ENCODE measurements at places on chromosomes 7 and 10.

- no peak for DNase-seq
These were observed 414.2 kb upstream of the GALNT17 start for GRCh38 chr7:70717553-70718329.

- peak; percentile 49 for DNase-seq
These were observed 65.6 kb upstream of the PDGFA start for GRCh38 chr7:585229-585711.

- DNase-seq, result no peak
These were observed 2.3 kb downstream of the CALU start for GRCh38 chr7:128741491-128741890.

DNA sequence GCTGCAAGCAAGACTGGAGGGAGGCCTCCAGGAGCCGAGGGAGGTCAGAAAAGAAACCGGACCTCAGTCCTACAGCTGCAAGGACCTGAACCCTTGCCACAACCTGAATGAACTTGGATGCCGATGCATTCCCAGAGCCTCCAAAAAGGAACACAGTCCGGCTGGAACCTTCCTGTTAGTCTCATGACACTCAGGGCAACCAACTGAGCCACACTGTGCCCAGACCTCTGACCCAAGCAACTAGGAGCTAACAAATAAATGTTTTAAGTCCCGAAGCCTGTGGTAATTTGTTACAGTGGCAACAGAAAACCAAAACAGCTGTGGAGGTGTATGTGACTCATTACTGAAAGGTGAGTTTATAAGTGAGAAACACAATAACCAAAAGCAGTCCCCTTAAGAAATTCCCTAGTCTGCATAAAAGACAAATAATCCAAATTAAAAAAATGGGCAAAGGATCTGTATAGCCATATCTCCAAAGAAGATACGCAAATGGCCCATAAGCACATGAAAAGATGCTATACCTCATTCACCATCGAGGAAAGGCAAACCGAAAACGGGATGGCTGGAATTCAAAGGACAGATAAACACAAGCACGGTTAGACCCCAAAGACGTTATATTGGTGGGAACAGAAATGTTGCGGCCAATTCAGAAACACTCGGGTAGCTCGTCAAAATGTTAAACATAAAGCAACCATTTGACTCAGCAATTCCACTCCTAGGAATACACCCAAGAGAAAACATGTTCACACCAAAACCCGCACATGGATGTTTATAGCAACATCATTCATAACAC is 24.8 kb downstream of the GNA12 start:
- no peak for DNase-seq

DNA sequence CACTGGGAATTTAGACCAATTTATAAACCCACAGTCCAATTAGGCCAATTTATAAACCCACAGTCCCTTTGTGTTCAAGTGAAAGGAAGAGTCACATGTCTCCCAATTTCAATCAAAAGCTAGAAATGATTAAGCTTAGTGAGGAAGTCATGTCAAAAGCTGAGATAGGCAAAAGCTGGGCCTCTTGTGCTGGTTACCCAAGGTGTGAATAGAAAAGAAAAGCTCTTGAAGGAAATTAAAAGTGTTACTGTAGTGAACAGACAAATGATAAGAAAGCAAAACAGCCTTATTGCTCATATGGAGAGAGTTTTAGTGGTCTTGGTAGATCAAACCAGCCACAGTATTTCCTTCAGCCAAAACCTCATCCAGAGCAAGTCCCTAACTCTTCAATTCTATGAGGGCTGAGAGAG is 245.0 kb downstream of the HDAC9 start:
- no peak for DNase-seq

- DNase-seq, result no peak
These were observed 479.3 kb upstream of the PODXL start for GRCh38 chr7:132035517-132036362.

GRCh38 chr7:138396251-138397070 is 63.6 kb upstream of the TRIM24 start:
- DNase-seq, result no peak

DNA sequence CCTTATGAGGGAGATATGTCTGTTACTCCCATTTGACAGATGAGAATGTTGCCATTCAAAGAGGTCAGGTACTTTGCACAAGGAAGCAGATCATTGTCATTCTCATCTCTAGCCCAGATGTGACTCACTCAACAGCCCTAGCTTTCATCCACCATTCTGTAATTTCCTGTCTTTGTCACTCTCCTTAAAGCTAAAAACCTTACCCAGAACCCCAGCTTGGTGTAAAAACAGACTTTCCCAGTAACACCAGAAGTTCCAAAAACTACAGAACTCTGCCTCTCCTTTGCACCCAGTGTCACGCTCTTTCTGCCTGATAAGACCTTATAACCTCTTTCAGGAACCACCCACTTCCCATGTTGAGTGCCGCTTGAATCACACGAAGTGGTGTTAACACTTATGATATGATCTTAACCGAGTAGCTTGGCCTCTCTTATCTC is 89.1 kb upstream of the SP4 start:
- peak; percentile 7 for DNase-seq

- no peak for DNase-seq
These were observed 383.2 kb downstream of the TCERG1L start for GRCh38 chr10:130928306-130928705.

- no peak for DNase-seq
These were observed 244.8 kb downstream of the KCNMA1 start for GRCh38 chr10:77392851-77393250.

GRCh38 chr10:122060250-122060649 is 71.3 kb downstream of the TACC2 start:
- DNase-seq, result no peak

GRCh38 chr7:82263920-82264782 is 179.4 kb downstream of the CACNA2D1 start:
- DNase-seq, result no peak

DNA sequence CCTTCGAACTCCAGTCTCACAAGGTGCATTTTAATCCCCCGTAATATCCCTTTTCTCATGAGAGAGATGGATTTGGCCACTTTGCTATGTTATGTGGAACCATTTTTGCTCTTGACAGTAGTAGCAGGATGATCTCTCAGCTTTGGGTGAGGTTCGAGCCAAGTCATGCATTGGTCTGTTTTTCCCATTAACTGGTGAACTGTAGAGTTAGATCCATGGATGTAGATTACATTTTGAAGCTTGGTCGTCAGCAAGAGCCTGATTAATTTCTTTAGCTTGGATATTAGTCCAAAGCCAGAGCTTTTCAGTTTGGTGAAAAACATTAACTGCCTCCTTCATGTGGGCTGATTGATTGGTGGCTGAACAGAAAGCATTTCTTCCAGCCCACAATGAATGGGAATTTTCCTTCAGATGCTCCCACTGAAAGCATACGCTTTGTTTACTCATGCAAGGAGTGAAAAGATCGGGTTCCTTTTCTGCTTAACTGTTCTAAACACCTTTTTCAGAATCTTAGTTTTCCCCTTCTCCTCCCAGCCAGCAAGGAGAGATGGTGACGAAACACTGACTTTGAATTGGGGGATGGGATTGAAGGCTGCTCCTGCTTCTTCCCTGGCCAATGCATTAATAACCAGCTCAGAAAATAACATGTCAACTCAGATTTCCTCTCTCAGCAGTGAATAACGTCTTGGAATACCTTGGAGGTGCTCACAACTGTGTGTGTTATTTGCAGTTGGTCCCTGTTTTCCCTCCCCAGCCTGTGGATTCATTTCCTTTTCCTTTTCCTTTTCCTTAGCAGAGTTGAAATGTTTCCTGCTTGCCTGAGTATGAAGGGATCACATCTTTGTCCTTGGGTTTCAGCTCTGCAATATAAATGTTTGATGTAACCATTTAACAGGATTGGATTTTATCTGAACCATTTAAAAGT is 351.8 kb upstream of the FZD8 start:
- DNase-seq, result no peak

- DNase-seq, result no peak
These were observed 369.6 kb downstream of the TCERG1L start for GRCh38 chr10:130941886-130942285.

GRCh38 chr10:102450374-102451104 is 804 bp downstream of the C10orf95 start:
- DNase-seq, result peak; percentile 80

GRCh38 chr7:133152875-133153274 is 71.0 kb upstream of the CHCHD3 start:
- no peak for DNase-seq

GRCh38 chr10:30359373-30360206 is 10.5 kb upstream of the MTPAP start:
- DNase-seq, result peak; percentile 44

DNA sequence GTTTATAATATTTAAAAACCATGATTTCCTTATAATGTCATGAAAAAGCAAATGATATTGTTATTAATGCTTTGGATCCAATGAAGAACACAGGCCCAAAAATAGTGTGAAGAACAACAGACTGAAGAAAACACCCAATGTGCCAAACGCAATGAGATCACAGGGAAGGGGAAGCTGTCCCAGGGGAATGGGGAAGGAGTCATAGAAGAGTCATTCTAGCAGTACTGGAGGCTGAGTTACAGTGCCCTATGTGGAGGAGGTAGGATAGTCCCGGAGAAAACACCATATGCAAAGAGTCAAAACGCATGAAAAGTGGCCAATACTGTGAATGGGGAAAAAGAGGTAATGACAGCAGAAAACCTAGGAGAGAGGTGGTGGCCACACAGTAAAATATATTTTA is 50.9 kb downstream of the TPK1 start:
- DNase-seq, result no peak

GRCh38 chr7:49580761-49581160 is 192.7 kb upstream of the VWC2 start:
- DNase-seq, result no peak

DNA sequence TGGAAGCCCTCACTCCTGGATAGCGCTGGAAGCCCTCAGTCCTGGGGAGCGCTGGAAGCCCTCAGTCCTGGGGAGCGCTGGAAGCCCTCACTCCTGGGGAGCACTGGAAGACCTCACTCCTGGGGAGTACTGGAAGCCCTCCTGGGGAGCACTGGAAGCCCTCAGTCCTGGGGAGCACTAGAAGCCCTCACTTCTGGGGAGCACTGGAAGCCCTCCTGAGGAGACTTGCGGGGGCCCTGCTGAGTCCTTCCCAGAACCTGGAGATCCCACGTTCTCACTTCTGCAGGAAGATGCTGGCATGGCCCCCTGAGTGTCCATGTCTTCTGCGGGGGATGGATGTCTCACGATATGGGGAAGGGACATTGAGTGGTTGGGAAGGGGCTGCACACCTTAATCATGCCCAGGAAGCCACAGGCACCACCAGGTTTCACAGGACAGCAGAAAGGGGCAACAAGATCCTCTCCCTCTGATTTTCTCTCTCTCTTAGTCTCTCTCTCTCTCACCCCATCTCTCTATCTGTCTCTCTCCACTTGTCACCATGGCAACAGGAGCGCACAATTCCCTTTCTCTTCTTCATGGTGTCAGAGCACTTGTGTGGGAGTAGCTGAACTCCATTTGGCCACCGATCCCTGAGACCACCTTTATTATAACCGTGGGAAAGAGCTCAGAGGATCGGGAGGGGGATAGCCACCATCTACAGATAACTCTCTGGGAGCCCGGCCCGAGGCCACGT is 267.0 kb downstream of the TCERG1L start:
- DNase-seq, result no peak

- no peak for DNase-seq
These were observed 897.2 kb downstream of the CNTNAP2 start for GRCh38 chr7:147013825-147014224.

- DNase-seq, result no peak
These were observed 514.3 kb upstream of the ADARB2 start for GRCh38 chr10:2251631-2252030.

- no peak for DNase-seq
These were observed 21.6 kb upstream of the ATE1 start for GRCh38 chr10:121949451-121949850.

GRCh38 chr10:3046210-3046779 is 21.1 kb upstream of the PFKP start:
- DNase-seq, result no peak

DNA sequence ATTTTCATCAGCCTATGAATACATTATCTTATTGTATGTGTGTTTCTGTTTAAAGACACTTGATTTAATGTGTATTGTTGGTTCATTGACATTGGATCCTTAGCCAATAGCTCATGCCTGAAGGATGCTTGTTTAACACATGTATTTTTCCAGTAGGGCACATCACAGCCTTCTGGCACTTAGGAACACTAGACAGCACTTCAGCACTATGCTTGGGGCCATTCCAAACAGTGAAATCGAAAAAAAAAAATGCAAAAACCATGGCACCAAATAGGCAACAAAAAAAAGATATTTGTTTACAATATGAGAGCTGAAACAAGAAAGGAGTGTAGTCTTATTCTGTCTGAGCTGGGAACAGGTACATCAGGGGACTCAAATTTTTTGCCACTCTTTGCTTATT is 262.8 kb downstream of the SLC25A13 start:
- DNase-seq, result no peak

DNA sequence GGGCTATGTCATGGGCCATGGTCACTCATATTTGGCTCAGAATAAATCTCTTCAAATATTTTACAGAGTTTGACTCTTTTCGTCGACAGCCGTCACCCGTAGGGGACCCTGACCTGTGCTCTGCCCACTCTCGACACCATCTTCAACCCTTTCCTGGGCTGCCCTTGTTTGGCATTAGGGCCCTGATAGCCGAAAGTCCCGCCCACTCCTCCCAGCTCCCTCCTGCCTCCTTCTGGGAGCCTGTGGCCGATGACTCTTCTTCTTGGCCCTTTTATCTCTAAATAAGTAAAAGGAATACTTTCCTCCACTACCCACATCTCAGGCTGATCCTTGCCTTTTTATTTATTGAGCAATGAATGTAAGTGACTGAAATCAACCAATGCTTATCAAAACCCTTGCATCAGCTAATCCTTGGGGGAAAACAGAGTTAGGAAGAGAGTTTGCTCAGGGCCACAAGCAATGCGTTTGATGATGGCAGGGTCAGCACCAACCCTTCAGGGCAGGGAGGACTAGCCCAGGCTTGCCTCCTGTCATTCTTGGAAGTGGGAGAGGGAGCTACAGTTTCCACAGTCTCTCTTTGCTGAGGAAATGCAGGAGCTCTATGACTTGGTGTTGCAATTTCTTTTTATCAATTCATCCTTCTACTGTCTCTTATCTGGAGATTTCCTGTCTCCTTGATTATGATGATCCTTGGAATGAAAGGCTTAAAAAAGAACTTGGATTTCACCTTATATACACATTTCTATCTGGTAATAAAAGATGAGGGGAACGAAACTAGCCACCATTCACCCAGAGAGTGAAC is 218.2 kb upstream of the PODXL start:
- DNase-seq, result no peak

GRCh38 chr10:42953684-42954674 is 122.9 kb upstream of the RET start:
- no peak for DNase-seq

GRCh38 chr10:76230921-76231285 is 799.5 kb downstream of the LRMDA start:
- DNase-seq, result no peak
